Activated CD8-positive, alpha-beta memory T cell treated with anti-CD3 and anti-CD28 coated beads, Interleukin-2, amount 50 U/mL, for 4 hours (primary cell): ENCODE measurements at places on chromosomes 1 and 21.

DNA sequence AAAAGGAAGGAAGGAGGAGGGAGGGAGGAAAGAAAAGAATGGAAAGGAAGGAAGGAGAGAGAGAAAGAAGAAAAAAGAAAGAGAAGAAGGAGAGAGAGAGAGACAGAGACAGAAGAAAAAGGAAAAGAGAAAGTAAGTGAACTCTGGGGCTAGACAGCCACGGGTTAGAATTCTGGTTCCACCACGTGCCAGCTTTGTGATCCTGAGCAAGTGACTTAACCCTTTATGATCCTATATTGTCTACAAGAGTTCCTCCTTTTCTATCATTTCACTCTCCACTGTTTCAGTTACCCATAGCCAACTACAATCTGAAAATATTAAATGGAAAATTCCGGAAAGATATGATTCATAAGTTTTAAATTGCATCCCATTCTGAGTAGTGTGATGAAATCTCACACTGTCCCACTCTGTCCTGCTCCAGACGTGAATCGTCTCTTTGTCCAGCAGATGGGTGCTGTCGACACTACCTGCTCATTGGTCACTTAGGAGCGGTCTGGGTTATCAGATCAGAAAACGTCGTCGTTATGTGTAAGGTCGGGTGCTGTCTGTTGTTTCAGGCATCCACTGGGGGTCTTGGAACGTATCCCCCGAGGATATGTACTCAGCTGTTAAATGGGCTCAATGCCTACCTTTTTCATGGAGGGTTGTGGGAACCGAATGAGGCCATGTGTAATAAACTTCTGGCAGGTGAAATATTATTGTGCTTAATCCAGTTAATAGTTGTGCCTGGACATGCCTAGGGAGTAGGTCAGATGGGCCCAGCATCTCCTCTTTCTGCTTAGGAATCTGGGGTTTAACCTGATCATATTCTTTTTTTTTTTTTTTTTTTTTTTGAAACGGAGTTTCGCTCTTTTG is 19.1 kb downstream of the TMEM51 start:
- no peak for DNase-seq

DNA sequence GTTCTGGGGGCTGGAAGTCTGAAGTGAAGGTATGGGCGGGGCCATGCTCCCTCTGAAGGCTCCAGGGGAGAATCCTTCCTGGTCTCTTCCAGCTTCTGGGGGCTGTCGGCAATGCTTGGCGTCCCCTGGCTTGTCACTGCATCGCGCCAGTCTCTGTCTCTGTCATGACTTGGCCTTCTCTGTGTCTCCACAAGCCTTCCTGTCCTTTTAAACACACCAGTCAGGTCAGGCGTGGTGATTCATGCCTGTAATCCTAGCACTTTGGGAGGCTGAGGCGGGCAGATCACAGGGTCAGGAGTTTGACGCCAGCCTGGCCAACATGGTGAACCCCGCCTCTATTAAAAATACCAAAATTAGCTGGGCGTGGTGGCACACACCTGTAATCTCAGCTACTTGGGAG is 125.3 kb downstream of the ACTL8 start:
- no peak for DNase-seq

DNA sequence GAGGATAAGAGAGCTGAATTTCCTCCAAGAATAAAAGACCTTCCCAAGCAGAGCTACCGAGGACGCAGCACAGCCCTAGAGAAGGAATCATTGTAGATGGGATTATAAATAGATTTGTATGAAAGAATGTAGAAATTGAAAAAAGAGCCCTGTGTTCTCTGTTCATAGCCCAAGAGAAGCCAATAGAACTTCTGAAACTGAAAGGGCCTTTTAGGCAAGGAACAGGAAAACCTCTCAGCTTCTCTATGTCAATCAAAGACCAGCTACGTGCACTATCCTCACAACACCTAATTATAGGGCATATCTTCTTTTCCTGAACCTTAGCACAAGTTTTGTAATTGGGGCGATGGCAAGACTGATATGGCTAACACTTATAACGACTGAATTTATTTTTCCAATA is 192.4 kb upstream of the RNPC3 start:
- DNase-seq: no peak

DNA sequence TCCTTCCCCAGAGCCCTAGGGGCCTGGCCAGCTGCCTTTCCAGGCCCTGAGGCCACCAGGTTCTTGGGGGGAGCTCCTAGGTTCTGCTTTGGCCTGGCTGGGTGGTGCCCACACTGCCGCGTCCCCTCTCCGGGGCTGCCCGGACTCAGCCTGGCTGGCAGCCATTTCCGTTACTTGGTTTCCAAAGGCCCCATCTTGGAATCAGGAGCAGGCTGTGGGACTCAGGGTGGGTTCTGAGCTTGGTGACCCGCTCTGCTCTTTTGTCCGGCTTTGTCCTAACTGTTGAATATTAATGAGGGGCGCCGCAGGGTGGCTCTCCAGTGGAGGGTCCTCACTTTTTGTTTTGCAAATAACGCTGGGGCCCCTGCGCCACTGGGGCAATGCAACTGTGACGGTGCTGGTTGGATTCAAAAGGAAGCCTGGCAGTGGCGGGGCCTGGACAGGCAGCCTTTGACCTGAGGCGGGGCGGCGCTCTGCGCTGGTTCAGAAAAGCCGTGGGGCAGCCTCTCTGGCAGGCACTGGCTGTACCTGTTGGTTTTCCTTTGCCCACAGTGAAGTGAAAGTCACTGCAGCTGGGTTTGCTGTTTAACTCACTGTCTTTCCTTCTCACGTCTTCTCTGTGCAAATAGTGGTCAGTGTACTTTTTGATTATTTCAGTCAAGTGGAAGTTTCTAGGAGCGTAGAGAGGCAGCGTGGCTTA is 20.2 kb downstream of the SKI start:
- DNase-seq: no peak

DNA sequence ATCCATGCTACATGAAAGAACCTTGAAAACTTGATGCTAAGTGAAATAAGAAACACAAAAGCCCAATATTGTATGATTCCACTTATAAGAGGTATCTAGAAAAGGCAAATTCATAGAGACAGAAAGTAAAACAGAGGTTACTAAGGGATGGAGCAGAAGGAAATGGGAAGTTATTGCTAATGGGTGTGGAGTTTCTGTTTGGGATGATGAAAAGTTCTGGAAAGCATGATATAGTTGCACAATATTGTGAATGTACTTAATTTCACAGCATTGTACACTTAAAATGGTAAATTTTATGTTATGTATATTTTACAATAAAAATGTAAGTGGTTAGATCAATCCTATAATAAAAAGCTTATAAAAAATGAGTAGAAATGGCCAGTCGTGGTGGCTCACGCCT is 1.6 kb upstream of the NECAP2 start:
- no peak for DNase-seq

GRCh38 chr1:20376880-20377494 is 86.3 kb downstream of the VWA5B1 start:
- peak; percentile 54 for DNase-seq
